NAMALWA (cell line): ENCODE measurements at places on chromosomes 2 and 18.
A peak's percentile ranks its signal among the peaks of the same experiment; 100 is the strongest.

GRCh38 chr2:119671752-119672151 is 7.2 kb upstream of the TMEM177 start:
- no peak for DNase-seq

DNA sequence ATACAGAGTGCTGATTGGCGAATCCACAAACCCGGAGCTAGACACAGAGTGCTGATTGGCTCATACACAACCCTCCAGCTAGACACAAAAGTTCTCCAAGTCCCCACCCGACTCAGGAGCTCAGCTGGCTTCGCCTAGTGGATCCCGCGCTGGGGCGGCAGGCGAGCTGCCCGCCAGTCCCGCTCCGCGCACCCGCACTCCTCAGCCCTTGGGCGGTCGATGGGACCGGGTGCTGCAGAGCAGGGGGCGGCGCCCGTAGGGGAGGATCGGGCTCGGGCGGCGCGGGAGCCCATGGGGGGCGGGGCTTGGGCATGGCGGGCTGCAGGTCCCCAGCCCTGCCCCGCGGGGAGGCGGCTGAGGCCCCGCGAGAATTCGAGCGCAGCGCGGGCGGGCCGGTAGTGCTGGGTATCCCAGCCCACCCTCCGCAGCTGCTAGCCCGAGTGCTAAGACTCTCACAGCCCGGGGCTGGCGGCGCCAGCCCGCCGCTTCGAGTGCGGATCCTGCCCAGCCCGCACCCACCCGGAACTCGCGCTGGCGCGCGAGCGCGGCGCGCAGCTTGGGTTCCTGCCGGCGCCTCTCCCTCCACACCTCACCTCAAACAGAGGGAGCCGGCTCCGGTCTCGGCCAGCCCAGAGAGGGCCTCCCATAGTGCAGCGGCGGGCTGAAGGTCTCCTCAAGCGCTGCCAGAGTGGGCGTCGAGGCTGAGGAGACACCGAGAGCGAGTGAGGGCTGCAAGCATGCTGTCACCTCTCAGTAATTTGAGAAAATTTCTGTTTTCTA is 75.5 kb upstream of the ATP5MC3 start:
- DNase-seq, result no peak

GRCh38 chr18:24227977-24228666 is 89.3 kb downstream of the CABYR start:
- DNase-seq, result no peak

GRCh38 chr2:439556-440402 is 151.9 kb upstream of the ALKAL2 start:
- no peak for DNase-seq

DNA sequence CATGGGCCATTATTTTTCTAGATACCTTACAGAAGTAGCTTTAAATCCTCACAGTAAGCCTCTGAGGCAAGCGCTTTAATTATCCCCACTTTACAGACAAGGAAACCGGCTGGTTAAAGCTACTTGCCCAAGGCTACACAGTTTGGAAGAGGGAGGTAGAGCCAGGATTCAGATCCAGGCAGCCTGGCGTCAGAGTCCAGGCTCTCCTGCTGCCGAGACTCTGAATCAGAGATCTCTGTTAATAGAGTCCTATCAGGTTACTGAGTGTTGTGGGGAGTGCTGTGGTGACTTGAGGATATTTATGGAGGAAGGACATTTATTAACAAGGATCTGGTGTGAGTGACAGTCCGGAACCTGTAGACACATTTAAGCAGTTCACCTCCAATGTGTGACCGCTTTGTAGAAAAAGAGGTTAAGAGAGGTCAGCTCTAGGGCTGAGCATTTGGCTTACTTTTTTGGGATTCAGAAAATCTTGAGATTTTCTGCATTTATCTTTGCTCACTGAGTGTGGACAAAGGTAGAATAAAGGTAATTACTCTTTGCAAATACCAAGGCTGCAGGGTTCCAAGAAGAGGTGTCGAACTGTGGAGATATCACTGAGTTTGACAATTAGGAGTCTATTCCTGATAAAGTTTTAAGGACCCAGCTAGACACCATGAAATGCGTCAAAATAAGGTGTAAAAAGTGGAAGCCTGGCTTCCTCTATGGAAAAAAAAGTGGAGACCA is 1.6 kb upstream of the CEP192 start:
- no peak for DNase-seq

GRCh38 chr2:25697559-25698341 is 24.4 kb upstream of the DTNB start:
- no peak for DNase-seq

- DNase-seq, result peak; percentile 91
Observed at GRCh38 chr18:21704603-21705364, at the start of gene ABHD3. Gene ABHD3, minus strand, starts transcription at chr18:21704774. Its CDS starts 109 bp downstream, at chr18:21704665.
